ENCODE measurements at places on chromosomes 6 and 20.
A peak's percentile ranks its signal among the peaks of the same experiment; 100 is the strongest.

DNA sequence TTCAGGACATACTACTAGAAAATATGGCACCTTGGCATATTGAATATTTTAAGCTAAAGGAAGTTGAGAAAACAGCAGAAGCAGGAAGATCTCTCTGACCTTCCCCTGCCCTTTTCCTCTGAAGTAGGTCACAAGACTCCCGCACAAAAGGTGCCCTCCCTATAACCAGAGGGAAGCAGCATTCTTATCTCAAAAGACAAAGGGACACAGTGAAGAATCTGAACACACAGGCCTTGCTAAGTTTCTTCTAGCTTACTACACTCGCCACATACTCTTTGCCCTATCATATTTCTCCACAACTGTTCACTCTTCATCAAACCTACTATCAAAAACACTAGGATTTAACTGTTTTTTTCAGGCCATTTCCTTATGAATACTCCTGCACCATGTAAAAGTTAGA is 151.2 kb downstream of the ELOVL4 start:
- DNase-seq: no peak

GRCh38 chr6:16306334-16306733 is 67.9 kb downstream of the GMPR start:
- DNase-seq: no peak

DNA sequence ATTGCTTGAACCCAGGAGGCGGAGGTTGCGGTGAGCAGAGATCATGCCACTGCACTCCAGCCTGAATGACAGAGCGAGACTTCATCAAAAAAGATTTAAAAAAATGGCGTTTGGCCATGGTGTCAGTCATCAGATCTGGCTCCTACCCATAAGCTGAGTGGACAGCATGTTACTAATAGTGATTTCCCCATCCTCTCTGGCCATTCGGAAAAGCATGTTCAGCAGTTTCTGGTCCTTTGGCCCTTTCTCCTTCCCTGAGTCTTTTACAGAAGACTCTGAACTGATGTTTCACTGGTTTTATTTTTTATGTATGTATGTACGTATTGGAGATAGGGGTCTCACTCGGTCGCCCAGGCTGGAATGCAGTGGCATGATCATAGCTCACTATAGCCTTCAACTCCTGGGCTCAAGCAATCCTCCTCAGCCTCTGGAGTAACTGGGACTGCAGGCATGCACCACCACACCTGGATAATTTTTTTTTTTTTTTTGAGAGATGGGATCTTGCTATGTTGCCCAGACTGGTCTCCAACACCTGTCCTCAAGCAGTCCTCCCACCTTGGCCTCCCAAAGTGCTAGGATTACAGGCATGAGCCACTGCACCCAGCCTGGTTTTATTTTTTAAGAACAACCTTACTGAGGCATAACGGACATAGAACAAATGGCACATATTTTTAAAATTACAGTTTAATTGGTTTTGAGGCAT is 84.2 kb upstream of the CNKSR3 start:
- no peak for DNase-seq

DNA sequence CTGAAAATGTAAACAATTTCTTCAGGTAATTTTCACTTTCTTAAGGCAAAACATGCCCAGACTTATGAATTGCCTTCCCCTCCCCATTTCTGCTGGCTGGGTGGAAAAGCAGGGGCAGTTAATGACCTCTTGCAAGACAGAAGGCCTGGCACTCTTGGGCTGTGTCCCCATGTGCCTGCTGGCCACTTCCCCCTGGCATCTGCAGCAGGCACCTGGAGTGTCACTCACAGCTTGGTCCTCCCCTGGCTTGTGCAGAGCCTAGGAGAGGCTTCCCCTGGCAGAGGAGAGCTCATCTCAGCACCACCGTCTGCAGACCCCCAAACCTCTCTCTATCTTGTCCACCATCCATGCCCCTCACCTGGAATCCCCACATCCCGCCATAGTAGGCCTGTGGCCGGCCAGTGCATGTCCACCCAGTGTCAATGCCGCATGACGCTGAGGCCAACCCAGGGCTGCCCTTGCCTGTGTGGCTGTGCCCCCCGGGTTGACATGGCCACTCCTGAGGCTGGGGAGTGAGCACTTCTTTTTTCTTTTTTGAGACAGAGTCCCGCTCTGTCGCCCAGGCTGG is 83.5 kb upstream of the SLC22A23 start:
- DNase-seq: no peak

DNA sequence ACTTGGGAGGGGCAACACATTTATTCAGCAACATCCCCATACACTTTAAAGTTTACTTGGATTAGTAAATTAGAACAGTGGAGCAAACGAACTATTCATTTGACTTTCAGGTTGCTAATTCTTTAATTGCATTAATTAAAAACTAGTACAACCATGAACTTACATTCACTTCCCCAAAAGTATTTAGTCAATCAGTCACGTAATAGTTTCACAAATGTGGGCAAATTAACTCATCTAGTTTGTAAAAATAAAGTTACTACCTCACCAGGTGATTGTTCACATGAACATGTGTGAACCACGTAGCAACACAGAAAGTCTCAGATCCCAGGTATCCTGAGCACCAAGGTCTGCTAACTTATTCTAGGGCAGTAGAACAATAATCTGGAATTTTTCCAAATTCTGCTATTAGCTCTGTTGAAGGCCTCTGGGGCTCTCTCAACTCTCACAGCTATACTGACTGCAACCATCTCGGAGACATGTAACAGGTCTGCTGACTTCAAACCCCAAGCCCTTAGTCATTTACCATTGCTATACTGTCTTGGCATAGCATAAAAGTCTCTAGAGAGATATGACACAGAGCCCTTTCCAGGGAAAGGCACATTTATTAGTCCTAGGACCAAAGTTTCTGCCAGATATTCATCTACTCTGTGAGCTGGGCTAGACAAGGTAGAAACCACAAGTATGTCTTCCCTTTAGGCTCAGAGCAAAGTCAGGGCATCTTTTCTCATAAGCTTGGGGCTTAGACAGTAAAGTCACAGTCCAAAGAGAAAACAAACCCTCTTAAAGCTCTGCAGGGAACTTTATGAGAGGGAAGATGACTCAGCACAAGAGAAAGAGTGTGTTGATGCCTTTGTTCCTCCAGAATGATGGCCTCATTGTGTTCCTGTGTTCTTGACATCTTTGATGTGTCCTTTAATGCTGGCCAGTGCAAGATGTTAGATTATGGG is 50.9 kb upstream of the CCDC28A start:
- peak; percentile 81 for DNase-seq

GRCh38 chr20:35055445-35056276 is 36.9 kb downstream of the TRPC4AP start:
- DNase-seq: peak; percentile 78

DNA sequence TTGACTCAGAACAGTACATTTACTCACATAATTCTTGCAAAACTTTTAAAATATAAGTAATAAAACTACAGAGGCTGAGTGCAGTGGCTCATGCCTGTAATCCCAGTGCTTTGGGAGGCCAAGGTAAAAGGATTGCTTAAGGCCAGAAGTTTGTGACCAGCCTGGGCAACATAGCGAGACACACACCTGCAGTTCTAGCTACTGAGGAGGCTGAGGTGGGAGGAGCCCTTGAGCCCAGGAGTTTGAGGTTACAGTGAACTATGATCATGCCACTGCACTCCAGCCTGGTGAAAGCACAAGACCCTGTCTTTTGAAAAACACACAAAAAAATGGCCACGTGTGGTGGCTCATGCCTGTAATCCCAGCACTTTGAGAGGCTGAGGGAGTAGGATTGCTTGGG is 21.8 kb upstream of the MYO6 start:
- no peak for DNase-seq

DNA sequence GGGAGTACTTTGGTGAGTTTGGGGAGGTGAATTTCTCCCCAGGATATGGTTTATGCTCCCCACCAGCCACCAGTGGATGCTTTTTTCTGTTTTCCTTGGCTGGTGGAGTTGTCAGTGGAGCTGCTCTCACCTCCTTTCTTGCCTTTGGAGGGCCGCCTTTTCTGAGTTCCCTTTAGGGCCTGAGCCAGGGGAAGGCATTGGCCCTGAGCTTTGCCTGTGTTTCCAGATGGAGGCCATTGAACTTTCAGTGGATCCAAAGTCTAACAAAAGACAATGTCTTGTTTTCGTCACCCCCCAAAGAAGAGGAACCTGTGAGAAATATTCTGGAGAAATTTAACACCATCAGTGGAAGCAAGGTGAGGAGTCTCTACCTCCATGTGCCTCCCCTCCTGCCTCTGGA is 4.4 kb upstream of the TMEM14A start:
- DNase-seq: no peak

DNA sequence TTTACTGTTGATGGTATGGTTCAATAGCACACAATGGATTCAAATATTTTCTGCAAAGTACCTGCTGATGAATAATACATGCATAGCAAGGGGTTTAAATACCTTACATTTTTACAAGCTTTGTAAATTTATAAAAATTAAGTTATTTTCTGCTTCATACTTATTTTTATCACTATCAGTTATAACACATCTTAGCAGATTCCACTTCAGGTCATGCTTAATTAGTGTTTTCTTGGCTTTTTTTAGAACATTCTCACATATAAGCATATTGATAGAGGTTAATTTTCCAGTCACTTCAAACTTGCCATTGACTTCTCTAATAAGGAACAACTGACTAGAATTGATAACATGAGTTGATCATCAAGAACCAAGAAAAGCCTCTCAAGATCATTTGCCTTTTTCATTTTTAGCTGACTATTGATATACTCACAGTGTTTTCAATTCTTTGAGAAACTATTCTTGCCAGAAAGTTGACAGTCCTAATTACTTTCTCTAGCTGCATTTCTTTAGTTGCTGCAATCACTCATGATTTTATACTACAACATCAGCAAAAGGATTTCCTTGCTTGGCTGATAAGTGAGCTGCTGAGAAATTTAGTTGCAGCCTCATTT is 25.8 kb downstream of the PTCHD4 start:
- DNase-seq: no peak

DNA sequence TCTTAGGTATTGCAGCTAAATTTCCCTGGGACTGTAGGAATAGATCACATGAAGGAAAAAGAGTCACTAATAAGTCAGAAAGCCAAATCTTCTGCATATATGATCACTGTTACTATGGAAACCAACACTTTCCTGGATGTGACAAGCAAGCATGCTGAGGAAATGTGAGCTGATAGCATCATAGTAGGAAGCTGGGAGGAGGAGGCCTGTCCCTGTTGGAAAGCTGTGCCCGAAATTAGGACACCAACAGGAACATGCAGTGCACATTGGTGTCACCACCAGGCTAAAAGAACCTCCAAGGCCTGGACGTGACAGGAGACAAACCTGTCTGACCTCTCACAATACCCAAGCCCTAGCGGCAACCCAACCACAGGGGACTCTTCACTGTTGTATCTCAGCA is 181.9 kb upstream of the PCSK2 start:
- no peak for DNase-seq

GRCh38 chr6:490251-491037 is 98.9 kb downstream of the IRF4 start:
- no peak for DNase-seq

DNA sequence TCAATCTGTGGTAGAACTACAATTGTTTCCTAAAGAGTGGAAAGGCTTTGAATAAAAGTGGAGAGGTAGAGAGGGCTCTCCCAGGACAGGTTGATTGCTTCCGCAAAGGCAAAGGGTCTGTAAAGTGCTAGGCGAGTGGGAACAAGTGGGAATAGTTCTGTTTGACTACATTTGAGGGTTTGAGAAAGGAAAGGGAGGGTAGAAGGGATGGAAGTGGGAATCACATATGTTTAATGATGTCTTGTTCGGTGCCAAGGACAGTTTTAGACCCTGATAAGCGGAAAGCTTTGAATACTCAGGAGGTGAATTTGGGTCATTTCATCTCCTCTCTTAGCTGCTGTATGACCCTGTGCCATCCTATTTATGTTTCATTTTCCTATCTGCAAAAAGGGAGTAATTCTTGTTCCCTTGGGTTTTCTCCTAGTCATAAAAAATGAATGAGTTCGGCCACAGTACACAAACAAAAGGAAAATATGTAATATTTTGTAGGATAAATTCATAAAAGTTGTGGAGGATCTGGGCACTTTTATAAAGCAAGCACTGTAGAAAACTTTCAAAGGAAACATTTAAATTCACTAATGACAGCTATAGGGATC is 1.7 kb upstream of the PIM1 start:
- DNase-seq: no peak

DNA sequence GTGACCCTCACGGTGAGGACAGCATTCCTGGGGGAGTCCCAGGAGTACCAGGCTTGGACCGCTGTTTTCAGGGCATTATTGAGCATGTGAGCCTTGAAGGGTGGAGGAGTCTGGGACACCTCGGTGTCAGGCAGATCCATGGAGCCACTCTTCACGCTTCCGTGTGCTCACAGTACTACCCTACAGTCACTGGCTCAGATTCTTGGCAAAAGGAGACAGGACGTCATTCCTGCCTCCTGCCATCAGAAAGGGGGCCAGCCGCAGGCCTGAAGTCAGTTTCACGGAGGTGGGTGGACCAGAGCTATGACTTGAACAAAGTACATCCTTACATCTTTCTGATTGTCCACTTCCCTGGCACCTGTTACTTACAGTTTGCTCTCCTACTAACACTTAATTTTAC is 88.9 kb upstream of the CD83 start:
- DNase-seq: no peak

- DNase-seq: no peak
Measured at GRCh38 chr6:51466427-51466826, 621.0 kb downstream of the PKHD1 start.

GRCh38 chr20:11120431-11120830 is 446.6 kb upstream of the JAG1 start:
- DNase-seq: peak; percentile 34

DNA sequence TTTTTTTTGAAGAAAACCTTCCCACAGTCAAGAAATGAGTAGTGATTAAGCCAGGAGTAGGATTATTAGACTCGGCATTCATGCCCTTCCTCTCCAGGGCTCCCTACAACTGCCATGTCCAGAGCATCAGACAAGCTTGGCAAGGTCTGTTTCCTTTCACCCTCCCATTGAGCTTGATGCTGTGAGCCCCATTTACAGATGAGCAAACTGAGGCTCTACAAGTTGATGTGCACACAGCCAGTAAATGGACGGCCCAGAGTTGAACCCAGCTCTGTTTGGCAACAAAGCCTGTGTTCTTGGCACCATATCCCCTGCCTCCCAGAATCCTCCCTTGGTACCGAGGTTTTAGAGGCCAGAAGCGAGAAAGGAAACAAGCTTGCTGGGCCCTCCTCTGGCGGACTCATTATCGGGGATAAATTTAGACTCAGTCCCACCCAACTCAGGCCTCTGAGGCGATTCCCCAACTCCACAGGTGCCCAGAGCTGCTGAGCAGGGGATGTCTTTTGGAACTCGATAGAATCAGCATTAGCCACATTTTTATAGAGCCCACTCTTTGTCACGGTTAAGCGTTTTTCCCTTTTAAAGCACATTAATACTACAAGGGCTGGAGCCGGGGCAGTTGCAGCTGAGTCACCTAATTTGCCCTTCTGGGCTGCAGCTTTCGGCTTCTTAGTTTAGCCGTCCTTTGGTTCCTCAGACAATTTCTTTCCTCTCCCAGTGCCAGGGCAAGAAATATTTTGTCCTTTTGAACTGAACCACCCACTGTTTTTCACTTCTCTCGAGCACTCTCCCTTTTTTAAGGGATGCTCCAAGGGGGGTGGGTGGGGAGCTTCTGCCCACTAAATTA is 23.0 kb upstream of the NFATC2 start:
- peak; percentile 74 for DNase-seq
